ENCODE measurements at places on chromosomes 5 and 9.

- DNase-seq = no peak
Observed at GRCh38 chr5:158600679-158601078, 499.0 kb downstream of the EBF1 start.

- no peak for DNase-seq
Observed at GRCh38 chr9:129613520-129614175, 7.3 kb downstream of the C9orf50 start.

DNA sequence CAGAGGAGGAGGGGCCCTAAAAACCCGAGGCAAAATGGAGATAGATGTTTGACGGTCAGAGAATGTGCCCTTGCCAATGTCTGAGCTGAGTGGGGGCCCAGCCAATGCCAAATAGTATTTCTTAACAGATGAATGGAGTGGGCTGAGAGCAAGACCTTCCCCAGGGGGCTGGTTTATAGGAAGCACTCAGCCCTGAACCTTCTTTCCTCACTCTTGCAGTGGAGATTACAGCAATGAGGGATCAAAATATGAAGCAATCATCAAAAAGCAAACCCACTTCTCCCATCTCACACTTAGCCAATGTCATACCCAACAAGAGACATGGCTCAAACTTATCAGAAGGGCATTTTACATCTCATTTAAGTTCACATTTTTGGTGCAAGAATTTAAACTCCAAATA lies 350.3 kb downstream of the GADD45G start:
- no peak for DNase-seq

GRCh38 chr5:74401946-74402320 lies 238.6 kb downstream of the ENC1 start:
- DNase-seq = no peak

- no peak for DNase-seq
Observed at GRCh38 chr5:115354246-115354645, 57.8 kb upstream of the CCDC112 start.

DNA sequence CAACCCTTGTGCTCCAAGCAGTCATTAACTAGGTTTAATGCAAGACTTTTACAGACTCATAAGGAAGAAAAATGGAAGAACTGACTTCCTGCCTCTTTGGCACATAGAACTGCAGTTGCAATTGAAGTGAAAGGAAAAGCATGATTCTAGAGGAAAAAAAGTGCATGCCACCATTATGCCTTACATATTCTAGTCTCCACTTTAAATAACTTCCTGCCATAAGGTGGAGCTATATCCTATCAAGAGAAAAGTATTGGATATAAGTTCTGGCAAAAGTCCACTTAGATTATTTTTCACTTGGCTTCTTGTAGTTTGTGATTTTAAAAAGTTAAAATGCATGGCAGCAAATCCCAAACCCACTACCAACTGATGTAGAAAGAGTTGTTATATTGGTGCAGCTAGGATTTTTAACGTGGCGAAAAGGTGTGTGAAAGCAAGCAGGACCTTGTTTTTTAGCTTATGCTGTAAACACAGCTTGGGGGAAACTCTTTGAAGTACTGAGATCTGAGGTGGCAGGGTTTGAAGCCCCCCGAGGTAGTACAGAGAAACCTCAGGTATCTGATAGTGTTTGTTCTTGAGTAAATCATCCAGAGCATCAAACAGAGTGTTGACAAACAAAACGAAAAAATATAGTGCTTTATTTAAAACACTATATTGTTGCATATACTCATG lies 117.9 kb downstream of the ANXA1 start:
- no peak for DNase-seq

DNA sequence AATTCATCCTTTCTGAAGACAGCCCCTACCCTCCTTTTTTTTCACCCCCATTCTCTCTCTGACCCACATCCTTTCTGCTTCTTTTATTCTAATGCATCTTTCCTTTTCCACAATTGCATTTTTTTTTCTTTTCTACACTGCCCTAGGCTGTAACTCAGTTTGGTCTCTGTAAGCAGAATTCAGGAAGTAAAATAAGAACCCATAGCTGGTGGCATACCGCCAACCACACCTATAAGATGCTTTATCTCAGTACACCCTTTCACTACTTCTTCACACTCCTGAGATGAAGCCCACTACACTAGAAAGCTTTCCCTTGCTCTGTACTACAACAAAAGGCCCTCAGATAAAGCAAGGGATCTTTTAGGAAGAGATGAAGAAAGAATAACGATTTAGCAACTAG lies 16.1 kb upstream of the TSSK1B start:
- no peak for DNase-seq

All from GM06990 (cell line).